ENCODE measurements at places on chromosomes 6 and 20.

DNA sequence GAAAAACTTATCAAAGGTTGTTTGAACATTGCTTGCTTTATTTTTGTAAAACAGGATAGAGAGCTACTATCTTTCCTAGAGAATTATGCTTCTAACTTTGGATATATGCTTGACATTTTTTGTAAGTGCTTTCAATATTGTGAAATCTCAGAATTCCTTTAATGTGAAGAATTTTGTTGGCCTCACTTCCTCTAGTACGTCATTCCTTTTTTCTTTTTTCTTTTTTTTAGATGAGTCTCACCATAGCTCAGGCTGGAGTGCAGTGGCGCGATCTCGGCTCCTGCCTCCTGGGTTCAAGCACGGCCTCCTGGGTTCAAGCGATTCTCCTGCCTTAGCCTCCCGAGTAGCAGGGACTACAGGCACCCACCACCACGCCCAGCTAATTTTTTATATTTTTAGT lies 668.1 kb downstream of the RFPL4B start:
- no peak for DNase-seq

DNA sequence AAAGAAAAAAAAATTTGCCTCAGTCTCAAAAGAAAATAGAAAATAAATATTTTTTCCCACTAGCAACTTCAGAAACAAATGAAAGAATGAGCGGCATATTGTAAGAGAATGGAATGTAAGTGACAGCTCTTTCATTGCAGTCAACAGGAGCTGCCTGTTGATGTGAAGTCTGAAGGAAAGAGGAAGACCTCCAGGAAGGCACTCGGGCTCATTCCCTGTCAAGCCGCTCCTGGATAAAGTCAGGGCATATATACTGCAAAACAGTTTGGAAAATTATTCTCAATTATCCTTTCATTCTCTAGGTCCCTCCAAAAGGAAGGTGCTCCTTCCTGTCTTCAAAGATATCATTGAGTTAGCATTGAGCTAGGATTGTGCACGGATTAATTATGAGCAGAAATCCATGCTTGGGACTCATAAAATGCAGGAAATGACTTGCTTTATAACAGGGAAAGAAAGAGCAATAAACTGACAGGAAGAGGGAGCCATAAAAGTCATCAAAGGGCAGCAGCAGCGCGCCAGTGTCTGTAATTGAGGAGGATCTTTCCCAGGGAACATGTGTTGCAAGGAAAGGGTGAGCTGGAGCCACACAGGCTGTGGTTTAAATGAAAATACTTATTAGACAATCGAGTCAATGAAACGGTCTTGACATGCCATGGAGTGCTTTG lies 218.2 kb downstream of the C6orf118 start:
- DNase-seq = no peak

DNA sequence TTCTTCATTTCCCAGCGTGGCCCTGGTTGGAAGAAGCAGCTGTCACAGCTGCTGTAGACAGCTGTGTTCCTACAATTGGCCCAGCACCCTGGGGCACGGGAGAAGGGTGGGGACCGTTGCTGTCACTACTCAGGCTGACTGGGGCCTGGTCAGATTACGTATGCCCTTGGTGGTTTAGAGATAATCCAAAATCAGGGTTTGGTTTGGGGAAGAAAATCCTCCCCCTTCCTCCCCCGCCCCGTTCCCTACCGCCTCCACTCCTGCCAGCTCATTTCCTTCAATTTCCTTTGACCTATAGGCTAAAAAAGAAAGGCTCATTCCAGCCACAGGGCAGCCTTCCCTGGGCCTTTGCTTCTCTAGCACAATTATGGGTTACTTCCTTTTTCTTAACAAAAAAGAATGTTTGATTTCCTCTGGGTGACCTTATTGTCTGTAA lies 292.7 kb downstream of the ESR1 start:
- no peak for DNase-seq

DNA sequence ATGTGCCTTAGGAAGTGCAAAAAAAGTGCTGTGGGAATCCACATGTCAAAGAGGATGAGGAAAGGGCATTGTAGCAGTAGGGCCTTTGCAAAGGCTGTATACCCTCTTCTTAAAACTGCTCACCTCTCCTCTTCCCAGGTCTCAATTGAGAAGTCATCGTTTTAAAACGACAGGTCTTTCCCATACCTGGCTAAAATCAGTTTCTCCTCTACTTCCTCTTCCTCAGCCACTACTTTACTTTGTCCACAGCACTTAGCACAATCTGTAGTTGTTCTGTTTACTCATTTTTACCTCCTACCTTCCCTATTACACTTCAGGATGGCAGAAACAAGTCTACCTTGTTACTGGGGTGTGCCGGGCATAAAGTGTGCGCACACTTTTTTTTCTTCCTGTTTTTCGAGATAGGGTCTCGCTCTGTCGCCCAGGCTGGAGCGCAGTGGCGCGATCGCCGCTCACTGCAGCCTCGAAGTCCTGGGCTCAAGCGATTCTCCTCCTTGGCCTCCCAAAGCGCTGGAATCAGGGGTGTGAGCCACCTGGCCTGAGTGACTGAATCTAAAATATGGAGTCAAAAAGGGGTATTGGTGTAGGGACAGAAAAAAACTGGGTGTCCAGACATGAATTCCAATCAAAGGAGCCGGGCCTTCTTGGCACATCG lies 9.8 kb upstream of the ELOVL5 start:
- no peak for DNase-seq

- no peak for DNase-seq
Measured at GRCh38 chr6:169943241-169944060, 192.0 kb downstream of the ERMARD start.

GRCh38 chr20:57009775-57010174 lies 256.7 kb downstream of the BMP7 start:
- DNase-seq = no peak

GRCh38 chr20:20562507-20562906 lies 149.9 kb downstream of the RALGAPA2 start:
- DNase-seq = no peak

DNA sequence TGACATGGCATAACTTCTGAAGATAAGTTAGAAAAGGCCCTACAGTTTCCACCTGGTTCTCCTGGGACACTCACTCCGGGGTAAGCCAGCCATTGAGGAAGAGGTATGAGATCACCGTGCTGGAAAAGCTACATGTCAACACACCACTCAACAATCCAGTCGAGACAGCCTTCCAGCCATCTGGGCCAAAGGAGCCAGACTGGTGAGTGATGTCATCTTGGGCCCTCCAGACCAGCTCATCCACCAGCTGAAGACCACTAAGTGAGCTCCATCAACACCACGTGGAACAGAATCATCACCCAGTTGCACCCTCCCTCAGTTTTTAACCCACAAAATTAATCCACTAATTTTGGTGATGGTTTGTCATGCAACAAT lies 32.3 kb upstream of the RSPO4 start:
- DNase-seq = no peak
